ACHN (cell line): ENCODE measurements at places on chromosomes 11 and 22.

DNA sequence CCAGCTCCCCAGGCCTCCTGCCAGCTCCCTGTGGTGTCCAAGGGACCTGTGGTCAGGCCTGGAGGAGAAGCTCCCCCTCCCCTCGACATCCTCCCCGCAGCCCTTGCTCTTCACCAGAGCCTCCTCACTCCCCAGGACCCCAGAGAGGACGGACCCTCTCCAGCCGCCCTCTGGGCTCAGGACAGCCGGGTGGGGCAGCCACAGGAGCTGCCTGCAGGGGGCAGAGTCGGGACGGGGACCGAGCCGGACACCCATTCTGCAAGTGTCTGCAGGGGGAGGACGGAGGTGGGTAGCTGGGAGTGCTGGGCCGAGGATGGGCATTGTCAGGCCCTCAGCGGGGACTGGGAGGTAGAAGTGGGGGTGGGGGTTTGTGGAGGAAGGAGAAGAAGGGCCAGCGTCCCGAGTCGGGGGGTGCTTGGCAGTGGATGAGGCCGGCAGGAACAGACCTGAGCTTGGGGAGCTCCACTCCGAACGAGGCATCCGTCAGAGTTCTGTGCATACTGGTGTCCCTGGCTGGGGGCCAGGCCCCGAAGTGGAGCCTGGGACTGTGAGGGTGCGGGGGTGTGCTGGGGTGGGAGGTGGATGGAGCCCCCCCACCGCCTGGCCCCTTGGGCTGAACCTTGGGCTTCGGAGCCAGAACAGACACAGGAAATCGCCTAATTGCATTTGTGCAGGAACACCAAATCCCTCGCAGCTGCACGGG is 15.2 kb downstream of the PRR33 start:
- DNase-seq = peak; percentile 10

GRCh38 chr11:124195189-124195734 is 12.1 kb downstream of the OR10D3 start:
- DNase-seq = peak; percentile 55

DNA sequence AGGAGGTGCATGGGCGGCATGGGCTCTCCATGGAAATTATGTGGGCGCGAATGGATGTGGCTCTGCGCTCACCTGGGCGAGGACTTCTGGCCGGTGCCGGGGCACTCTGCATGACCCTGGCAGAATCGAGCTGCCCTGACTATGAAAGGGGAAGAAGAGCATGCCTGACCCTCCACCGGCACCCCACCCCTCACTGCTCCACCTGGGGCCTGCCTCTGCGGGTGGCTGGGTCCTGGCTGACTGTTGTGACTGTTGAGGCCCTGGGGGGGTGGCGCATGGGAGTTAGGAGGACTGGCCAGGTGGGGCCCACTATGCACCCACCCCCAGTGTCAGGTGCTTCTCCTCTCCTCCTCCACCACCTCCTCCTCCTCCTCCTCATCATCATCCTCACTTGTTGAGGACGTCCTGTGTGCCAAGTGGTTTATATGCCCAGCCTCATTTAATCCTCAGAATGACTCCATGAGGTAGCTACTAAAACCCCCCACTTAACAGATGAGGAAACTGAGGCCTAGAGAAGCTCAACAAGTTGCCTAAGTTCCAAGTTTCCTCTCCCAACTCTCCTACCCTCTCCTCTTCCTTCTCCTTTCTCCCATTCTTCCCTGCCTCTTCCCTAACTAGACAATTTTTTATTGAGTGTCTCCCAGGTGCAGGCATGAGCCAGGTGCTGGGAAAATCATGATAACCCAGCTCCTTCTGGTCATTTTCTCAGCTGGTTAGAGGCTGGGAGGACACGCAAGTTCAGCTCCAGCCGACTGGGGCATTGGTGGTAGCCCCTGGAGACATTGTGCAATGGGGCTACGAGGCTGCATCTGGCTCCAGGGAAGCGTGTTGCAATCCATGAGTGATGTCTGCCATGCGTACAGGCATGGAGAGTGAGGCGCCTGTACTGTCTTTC is 2.3 kb downstream of the MYEOV start:
- no peak for DNase-seq

DNA sequence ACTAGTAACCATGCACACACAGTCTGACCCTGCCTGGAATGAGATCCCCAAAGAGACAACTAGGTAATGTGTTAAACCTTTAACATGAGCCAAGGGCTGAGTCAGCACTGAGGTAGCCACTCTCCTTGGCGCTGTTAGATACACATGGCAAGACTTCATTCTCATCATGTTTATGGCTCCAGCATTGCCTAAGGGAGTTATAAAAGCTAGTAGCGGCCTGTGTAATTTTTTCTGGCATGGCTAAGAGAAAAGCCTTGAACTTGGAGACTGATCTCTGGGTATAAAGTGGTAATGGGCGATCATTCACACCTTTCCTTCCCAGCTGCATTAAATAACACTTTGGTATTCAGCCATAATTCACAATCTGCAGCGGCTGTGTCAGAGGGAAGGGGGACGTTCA is 779.7 kb upstream of the LRRC4C start:
- no peak for DNase-seq

DNA sequence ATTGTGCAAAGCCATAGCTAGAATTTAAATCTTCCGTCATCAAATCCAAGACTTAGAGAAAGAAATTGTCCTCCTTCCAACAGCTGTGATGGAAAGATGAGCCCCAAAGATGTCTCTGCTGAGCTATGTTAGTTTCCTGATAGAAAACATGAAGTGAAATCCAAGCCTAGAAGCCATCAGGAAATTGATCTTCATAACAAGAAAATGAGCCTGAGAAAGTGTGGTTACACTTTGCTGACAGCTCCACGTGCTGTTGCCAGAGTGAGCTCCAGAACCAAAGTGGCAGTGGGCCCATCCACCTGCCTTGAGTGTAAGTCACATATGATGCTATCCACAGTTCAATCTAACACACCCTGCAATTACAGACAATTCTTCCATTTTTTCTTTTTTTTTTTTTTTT is 58.0 kb upstream of the UBASH3B start:
- DNase-seq = no peak

DNA sequence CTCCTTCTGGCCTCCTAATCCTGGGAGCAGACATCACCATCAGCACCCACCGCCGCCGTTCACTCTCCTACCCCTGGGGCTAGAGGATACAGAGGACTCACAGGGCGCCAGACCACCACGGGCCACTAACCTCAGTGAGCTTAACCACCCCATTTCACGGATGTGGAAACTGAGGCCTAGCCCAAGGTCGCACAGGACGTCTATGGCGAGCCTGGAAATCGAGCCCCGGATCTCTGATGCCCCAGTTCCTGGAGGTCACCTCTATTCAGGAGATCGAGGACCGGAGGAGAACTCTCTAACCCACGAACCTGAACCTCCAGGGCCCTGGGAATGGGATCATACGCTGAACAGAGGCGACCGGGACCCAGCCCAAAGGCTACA is 349 bp downstream of the TIMM10 start:
- no peak for DNase-seq

- no peak for DNase-seq
Observed at GRCh38 chr22:18997925-18998315, 61.8 kb upstream of the PRODH start.

- DNase-seq = no peak
Observed at GRCh38 chr11:44571871-44572270, 6.4 kb downstream of the CD82 start.

GRCh38 chr22:38238519-38239071 is 34.2 kb downstream of the TMEM184B start:
- no peak for DNase-seq

- DNase-seq = no peak
Observed at GRCh38 chr11:70307176-70307575, 36.7 kb downstream of the PPFIA1 start.

DNA sequence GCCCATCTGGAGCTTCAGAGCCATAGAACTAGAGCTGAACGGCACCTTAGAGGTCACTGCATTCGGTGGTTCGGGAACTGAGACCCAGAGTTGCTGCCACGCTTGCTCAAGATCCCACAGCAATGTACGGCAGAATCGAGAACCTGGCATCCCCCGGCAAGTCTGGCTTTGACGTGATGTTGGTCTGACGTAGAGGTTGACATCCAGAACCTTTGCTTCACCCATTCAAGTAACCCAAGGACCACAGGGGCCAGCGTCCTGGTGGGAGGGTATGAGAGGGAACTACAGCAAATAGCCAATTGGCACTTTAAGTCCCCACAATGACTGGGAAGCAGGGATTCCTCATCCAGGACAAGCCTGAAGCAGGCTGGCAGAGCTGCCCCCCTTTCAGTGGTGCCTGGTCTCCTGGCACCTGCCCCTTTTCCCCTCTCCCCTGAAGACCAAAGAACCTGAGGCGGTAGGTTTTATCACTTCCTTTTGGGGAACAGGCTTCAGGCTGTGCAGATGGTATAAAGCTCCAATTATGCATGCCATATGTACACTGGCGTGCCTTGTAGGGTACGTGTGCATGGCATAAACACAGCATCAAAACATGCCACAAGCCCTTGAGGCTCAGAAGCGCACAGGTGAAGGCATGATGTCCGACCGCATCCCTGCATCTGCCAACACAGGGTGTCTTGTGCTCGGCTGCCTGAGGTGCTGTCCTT is 15.3 kb upstream of the TEF start:
- no peak for DNase-seq

DNA sequence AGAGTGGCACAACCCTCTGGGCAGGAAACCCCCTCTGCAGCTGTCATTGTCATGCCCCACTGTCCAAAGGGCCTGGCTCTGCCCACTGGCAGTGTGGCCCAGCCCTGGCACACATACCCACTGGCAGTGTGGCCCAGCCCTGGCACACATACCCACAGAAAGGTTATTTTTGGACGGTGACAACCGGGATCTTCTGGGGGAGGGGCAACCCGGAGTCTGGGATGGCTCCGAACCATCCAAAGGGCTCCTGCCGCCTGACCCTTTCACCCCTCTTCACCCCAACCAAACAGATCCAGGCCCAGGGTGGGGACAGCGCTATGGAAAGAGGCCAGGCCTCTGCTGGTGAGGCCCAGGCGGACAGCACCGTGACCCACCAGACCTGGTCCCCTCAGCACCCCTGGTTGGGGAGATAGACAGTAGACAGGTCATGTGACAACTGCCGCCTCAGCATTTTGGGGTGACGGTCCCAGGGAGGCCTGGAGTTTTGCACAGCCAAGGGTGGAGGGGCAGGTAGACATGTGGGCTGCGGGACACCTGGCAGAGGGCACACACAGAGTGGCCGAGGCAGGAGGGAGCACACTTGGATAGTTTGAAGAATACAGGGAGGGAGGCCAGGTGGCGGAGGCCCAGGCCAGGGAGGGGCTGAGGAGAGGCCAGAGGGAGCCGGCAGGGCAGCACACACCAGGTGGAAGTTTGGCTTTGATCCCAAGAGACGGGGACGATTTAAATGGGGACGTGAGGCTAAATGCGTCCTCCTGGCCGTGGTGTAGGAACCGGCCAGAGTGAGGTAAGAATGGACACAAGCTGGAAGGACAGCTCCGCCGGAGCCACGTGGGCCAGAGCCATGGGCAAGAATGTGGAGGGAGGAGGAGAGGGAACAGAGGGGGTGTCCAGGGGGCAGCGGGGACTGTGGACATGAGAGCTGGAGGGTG is 2.9 kb downstream of the MAPK12 start:
- DNase-seq = no peak

DNA sequence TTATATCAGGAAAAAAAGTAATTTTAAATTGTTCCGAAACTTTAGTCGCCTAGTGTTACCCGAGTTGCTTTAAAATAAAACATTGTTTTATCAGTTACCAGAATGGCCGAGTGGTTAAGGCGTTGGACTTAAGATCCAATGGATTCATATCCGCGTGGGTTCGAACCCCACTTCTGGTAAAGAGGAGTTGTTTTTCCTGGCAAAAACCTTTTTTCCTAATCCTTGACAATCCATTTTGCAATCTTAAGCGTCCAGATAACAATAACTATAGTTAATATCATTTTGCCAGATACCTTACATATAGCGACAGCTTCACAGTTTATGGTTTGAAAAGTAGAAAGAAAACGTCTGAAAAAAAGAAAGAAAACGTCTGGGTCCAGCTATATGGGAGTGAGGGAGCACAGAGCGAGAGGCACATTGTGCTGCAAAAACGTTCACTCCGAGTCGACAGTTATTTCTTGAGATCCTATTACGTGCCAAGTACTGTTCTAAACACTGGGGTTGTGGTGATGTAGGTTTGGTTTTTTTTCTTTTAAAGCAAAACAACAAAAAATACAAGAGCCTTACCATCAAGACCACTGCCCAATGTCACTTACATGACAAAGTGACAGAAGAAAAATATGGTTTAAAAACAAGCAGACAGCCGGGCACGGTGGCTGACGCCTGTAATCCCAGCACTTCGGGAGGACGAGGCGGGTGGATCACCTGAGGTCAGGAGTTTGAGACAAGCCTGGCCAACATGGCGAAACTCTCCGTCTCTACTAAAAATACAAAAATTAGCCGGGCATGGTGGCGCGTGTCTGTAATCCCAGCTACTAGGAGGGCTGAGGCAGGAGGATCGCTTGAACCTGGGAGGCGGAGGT is 40.6 kb downstream of the OR4D9 start:
- peak; percentile 76 for DNase-seq

GRCh38 chr11:91786097-91786496 is 438.5 kb upstream of the FAT3 start:
- DNase-seq = no peak

- DNase-seq = no peak
Observed at GRCh38 chr11:62179995-62180394, 10.0 kb upstream of the SCGB1D1 start.

GRCh38 chr22:36942556-36942955 is 29.1 kb downstream of the CSF2RB start:
- DNase-seq = no peak
